ENCODE measurements at places on chromosomes 1 and 21. TPM values are rescaled to one million over a fixed set of nuclear protein-coding genes. Genes with fewer than 3 reads are reported as not detected.

The CNR2 gene
- not detected for total RNA-seq

The TSEN15 gene
- 49.4 TPM for total RNA-seq

The TMCO4 gene
- 10.2 TPM for total RNA-seq

The RIPPLY3 gene
- total RNA-seq, result 0.47 TPM

The NR0B2 gene
- not detected for total RNA-seq

The KIRREL1 gene
- 128 TPM for total RNA-seq

The RNU1-4 gene
- total RNA-seq, result under 0.01 TPM

The OXCT2 gene
- total RNA-seq, result 3.2 TPM

The NTMT2 gene
- not detected for total RNA-seq

The OR6K3 gene
- total RNA-seq, result not detected

The ADORA1 gene
- total RNA-seq, result 0.31 TPM

The KCNJ15 gene
- 36.6 TPM for total RNA-seq

The PRDM16 gene
- total RNA-seq, result not detected

The PGLYRP4 gene
- total RNA-seq, result 0.55 TPM

The METTL18 gene
- 5.2 TPM for total RNA-seq

The ITLN2 gene
- not detected for total RNA-seq

The OR10J1 gene
- not detected for total RNA-seq

The CFAP107 gene
- total RNA-seq, result not detected

The FOXD2 gene
- total RNA-seq, result 0.08 TPM

The TRIM67 gene
- total RNA-seq, result not detected

The RPRD2 gene
- 7.3 TPM for total RNA-seq

The C1orf56 gene
- total RNA-seq, result 1.7 TPM

The KCNJ9 gene
- not detected for total RNA-seq

The FCRLB gene
- 0.78 TPM for total RNA-seq

The VN1R5 gene
- not detected for total RNA-seq

The LCE1D gene
- not detected for total RNA-seq

The FAM177B gene
- not detected for total RNA-seq
